ENCODE measurements at places on chromosomes 3 and 15.

- DNase-seq, result no peak
These were observed 258.7 kb upstream of the NSMCE3 start for GRCh38 chr15:29528276-29528675.

GRCh38 chr15:44956388-44956787, at the start of gene TERB2:
TERB2 (plus strand) TSS chr15:44956687; CDS start chr15:44956719, 32 bp downstream.
- no peak for DNase-seq

DNA sequence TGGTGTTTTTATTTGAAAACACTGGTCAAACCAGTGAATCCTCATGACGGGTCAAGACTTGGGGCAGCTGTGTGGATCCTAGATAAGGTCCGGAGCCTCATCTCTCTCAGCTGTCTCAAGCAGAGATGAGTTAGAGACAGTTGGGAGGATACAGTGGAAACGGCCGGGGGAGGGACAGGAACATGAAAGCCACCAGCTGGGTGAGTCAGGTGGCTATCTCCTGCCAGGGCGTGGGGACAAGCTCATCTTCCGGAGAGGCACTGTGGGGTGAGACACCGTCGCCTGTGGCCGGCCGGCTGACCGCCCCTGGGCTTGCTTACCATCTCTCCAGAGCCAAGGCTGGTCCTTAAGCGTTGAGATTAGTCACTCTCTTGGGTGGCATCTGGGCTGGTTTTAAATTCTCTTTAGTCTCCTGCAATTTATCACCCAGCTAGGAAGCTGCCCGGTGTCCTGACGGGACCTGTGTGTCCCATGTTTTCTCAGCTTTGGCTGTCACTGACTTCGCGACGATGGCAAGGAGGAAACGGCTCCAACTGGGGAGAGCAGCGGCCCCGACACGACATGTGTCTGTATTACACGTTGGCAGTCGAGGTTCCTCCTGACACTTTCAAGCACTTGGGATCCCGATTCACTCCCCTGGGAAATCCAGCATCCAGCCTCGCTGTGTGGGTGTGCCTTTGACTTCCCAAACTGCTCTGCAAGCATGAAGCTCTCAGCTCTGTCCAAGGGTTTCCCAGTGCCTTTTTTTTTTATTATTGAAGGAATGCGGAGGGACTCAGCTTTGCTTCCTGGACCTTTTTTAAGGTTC, 7.5 kb downstream of the ST8SIA2 start:
- DNase-seq, result no peak

GRCh38 chr3:38267662-38268061, 2.0 kb downstream of the SLC22A13 start:
- no peak for DNase-seq

- DNase-seq, result no peak
These were observed 35.3 kb downstream of the HOMER2 start for GRCh38 chr15:82917249-82917648.

DNA sequence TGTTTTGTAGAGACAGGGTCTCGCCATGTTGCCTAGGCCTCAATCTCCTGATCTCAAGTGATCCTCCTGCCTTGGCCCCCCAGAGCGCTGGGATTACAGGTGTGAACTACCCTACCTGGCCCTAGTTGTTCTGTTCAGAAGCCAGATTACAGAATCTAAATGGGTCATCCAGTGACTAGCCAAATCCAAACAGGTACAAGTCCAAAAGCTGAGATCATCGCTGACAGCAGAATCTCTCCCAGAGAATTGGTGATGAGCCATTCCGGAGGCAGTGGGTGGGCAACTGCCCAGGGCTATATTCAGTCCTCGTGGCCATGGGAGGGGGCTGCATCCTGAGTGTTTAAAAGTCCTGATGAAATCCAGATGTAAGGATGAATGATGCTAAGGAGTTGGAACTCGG, 47.5 kb upstream of the SEMA4B start:
- no peak for DNase-seq

- DNase-seq, result no peak
These were observed 961.4 kb downstream of the VGLL3 start for GRCh38 chr3:86029590-86029989.

- no peak for DNase-seq
These were observed 146.9 kb upstream of the LRTM1 start for GRCh38 chr3:55074796-55075195.

GRCh38 chr15:55253580-55253979, 36.0 kb downstream of the RAB27A start:
- no peak for DNase-seq

GRCh38 chr3:126706631-126707030, 2.6 kb downstream of the CHCHD6 start:
- DNase-seq, result no peak

DNA sequence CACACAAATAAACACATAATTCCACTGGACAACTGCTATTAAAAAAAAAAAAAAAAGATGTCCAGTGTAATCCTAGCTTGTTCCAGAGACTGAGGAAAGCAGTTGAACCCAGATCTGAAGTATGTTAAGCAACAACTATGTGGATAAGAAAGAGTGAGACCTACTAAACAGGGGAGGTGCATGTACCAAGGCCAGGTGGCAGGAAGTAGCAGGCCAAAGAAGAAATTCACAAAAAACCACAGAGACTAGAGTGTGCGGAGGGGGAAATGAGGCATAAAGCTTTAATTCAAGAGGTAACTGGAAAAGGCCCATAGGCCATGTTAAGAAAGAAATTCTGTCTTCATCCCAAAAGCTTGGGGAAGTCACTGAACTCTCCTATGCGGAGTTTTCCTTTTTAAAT, 490.0 kb downstream of the NAALADL2 start:
- no peak for DNase-seq

- DNase-seq, result no peak
These were observed 55.8 kb downstream of the TRIM71 start for GRCh38 chr3:32873531-32874130.

DNA sequence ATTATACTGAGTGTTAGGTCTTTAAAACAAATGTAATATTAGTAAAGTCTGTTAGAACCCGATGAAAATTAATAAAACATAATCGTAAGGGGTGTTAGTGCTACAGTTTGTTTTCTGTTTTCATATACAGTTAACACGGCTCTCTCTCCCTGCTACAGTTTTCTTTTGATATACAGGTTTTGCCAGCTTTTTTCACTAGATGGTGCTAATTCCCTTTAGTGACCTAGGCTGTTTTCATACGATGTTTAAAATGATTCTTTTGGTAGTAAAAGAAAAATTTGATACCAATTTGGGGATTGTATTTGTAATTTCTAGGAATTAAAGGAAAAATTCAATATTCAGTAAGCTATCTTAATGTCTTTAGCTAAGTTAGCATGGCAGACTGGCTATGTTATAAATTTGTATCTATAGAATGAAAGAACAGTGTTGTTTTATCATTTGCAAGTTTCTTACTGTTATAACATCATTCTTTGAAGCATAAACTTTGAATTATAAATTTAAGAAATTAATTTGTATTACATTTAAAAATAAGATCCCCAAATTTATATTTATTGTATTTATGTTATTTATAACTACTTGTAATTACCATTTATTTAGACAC, 11.5 kb downstream of the APH1B start:
- no peak for DNase-seq

DNA sequence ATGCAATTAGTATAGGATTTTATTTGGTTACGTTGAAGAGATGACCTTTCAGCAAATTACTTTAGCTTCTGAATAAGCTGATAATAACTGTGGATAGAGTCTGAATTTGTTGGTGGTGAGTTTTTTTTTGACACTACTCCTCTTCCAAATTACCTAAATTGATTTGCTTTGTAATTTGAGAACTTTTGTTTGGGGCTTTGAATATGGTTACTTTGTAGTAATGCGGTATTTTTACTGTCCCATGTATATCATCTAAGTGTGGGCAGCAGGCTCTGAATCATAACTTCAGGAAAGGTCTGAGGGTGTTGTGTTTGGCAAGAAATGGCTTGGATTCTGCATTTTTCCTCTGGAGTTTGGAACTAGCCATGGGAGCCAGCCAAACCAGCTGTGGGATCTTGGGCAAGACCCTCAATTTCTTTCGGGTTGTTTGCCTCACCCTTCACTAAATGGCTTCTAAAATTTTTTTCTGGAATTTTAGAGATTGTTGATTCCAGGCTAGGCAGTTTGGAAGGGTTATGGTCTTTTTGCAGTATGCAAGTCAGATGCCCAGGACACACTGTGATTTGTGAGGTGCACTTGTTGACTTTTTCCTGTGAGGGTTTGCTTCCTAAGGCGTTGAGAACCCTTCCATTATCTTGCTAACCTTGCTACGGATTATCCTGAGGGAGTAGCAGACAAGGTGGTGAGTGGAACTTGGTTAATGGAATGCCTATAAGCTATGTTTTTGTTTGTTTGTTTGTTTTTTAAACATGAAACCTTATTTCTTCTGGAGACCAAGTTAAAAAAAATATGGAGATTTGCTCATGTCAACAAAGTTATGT, 10.4 kb downstream of the PTPRG start:
- DNase-seq, result no peak

DNA sequence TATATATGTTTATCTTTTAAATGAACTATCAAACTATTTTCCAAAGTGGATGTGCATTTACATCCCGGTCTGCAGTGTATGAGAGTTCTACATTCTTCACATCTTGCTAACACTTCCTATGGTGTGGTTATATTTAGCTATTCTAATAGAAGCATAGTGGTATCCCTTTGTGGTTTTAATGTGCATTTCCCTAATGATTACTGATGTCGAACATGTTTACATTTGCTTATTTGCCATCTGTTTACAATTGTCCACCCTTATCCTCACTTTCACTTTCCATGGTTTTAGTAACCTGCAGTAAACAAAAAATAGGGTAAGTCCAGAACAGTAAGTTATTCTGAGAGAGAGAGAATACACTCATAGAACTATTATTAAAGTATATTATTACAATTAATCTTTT, 360.5 kb upstream of the NAALADL2 start:
- DNase-seq, result no peak

- DNase-seq, result no peak
These were observed 38.8 kb downstream of the BSN start for GRCh38 chr3:49593041-49593440.

GRCh38 chr3:66393333-66394005, 107.4 kb downstream of the LRIG1 start:
- DNase-seq, result no peak

DNA sequence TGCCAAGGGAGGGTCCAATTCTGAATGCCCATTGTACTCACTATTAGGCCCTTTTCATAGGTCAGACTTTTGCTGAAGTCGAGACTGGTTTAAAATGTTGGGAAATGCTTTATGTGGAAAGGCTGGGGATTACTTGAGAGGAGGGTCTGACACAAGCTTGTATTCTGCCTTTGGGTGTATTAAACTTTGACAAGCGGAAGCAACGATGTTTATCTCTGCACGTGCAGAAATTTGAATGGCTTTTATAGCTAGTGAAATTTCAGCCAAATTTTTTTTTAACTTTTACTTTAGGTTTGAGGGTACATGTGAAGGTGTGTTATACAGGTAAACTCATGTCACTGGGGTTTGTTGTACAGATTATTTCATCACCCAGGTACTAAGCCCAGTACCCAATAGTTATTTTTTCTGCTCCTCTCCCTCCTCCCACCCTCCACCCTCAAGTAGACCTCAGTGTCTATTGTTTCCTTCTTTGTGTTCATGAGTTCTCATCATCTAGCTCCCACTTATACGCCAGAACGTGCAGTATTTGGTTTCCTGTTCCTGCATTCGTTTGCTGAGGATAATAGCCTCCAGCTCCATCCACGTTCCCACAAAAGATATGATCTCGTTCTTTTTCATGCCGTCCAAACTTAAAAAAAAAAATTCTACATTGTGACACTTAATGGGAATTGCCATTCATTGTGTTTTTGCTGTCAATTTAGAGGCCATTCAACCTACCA, 223.0 kb upstream of the BHLHE40 start:
- DNase-seq, result no peak

GRCh38 chr3:48695393-48695753, 9.7 kb upstream of the NCKIPSD start:
- DNase-seq, result no peak

DNA sequence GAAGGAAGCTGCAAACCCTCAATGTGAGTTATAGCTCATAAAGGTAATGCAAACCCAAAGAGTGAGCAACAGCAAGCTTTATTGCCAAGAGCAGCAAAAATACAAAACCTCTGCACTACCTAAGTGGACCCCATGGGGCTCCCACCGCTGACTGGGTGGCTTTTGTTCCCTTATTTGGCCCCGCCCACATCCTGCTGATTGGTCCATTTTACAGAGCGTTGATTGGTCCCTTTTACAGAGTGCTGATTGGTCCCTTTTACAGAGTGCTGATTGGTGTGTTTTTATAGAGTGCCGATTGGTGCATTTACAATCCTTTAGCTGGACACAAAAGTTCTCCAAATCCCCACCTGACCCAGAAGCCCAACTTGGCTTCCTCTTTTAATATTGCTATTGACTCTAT, 154.5 kb upstream of the NSMCE3 start:
- no peak for DNase-seq

- no peak for DNase-seq
These were observed 54.9 kb downstream of the CCNL1 start for GRCh38 chr3:157104928-157105652.

DNA sequence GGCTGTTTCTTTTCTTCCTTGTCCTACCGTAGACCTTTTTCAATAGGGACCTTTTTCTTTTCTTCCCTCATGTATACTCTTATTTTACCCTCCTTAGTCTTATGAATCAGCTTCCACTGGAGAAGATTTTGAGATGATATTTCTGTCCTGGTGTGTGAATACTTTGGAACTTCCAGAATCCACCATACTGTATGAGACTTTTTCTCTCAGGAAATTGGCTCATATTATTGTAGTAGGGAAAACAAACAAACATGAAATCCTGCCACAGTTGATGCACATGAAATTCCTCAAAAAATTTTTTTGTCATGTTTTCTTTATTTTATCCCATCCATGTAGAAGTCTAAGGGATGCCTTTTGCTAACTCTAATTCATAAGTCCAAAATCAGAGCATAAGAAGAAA, 289.3 kb upstream of the PLSCR5 start:
- DNase-seq, result no peak

DNA sequence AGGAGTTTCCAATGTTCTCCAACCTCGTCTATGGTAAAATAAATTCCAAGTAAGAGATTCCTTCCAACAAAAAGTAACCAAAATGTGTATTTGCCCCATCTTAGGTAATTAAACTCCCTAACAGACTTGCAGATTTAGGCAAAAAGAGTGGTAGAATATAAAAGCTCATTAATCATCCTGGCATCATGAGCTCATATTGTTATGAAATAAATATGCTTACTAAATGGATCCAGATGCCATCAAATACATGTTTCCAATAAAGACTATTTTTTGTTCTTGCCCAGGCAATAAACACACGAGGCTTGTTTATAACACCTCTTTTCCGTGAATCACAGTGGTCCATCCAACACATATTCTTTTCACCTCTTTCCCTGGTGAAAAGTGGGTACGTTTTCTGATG, 189.4 kb downstream of the THSD4 start:
- no peak for DNase-seq

- DNase-seq, result no peak
These were observed 51.9 kb downstream of the RASA2 start for GRCh38 chr3:141538568-141539240.

- DNase-seq, result no peak
These were observed 130.9 kb downstream of the ATP10A start for GRCh38 chr15:25732191-25732590.

GRCh38 chr3:39502838-39503145, 35.3 kb downstream of the MOBP start:
- no peak for DNase-seq

- no peak for DNase-seq
These were observed 22.9 kb upstream of the DCLK3 start for GRCh38 chr3:36786921-36787890.
